HFFc6 (cell line): ENCODE measurements at places on chromosomes 3 and 15. TPM values are rescaled to one million over a fixed set of nuclear protein-coding genes. Genes with fewer than 3 reads are reported as not detected.

- DNase-seq = no peak
Observed at GRCh38 chr15:98713585-98714001, 65.3 kb downstream of the IGF1R start.

DNA sequence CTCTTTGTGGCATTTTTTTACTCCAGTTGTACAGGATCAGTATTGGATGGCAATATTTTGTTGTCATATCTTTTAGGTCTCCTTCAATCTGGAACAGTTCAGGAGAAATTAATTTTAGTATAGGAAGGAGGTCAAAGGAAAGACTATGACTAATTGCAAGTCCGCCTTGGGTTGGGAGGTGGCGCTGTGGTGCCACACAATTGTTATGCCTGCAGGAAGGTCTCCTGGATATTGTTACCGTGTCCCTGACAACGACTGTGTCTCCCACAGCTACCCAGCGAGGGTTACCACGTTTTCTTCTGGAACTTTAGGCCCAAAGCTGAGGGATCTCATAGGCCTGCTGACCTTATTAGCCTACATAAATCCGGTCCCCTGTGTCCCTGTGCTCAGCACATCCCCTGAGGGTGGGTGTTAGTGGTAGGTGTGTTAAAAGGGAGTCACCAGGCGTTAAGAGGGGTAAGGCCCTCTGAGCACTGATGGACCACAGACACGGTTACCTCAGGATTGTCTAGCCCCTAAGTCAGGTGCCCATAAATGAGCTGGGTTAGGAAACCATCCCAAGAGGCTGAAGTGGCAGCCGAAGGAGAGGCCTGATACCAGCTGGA is 31.5 kb downstream of the KCNAB1 start:
- peak; percentile 38 for DNase-seq

- no peak for DNase-seq
Observed at GRCh38 chr3:109316162-109316730, at the start of gene DPPA2. Gene DPPA2, minus strand, starts transcription at chr3:109316517. Its CDS starts 1,975 bp downstream, at chr3:109314542.

DNA sequence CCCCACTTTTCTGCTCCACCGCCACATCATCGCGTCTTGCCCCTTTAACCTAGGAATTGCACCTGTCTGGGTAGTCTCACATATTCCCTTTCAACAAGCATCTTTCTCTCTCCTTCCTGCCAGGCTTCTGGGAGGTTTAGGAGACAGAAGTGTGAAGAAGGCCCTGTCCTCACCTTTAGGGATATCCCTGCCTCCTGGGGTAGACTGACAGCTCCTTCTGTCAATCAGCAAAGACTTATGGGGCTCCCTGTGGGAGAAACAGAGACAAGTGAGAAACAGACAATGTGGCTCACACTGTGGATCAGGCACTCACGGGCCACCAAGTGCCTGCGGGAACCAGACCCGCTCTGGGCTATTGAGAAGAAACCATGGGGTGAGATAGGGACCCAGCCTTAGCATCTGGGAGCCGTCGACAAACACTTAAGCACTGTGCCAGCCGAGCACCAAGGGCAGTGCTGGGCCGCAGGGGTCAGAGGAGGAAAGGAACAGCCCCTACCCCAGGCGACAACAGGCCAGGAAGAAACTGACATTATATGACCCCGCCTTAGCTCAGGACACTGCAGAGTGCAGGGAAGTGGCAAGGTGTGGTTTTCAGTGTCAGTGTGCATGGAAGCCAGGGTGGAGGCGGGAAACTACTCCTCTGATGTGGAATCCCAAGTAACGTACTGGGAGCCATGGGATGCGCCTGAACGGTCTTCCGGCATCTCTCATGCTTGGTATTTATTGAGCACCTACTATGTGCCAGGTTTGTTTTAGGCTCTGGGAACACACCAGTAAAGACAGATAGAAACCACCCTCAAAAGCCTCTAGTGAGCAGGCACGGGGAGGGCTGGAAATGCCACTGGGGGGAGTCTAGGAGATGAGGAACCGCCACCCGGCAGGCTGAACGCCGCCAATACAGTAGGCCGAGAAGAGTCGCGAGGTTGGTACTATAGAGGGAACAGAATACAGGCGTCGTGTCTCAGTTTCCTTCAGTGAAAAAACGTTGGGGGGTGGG is 1.8 kb downstream of the EFCC1 start:
- DNase-seq = no peak

- peak; percentile 94 for DNase-seq
Observed at GRCh38 chr3:58052373-58053273, 44.4 kb downstream of the FLNB start.

DNA sequence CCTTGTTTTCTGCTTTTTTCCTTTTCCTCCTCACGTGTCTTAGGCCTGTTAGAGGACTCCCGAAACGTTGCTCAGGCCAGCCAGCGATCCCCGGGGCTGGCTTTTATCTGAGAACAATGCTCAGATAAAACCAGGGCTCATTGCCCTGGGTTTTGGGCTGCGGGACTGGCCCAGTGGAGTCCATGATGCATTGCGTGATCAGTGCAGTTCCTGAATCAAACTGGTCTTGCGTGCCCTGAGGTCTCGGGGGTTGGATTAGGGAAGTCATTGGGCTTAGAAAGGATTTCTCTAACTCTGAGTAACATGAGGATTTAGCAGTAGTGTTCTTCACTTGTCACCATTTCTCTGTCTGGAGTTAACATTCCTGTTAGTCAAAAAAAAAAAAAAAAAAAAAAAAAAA is 66.3 kb downstream of the CCR1 start:
- no peak for DNase-seq

GRCh38 chr15:51137880-51138430 is 43.2 kb upstream of the TNFAIP8L3 start:
- DNase-seq = no peak

DNA sequence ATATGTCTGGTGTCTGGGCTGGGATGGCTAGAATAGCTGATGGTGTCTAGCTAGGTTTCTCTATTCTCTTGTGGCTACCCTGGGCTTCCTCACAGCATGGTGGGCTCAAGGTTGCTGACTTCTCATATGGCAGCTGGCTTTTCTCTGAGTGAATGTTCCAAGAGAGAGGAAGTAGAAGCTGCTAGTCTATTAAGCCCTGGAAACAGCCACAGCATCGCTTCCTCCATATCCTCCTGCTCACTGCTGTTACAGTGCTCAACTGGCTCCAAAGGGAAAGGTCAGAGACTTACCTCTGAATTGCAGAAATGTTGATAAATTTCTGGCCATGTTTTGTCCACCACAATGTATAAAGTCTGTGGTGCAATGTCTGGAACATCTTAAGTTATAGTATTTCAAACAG is 299.9 kb upstream of the ADAMTS9 start:
- DNase-seq = no peak

- DNase-seq = no peak
Observed at GRCh38 chr15:89317186-89317720, 17.4 kb downstream of the POLG start.

GRCh38 chr3:185420762-185421161 is 57.8 kb downstream of the MAP3K13 start:
- no peak for DNase-seq

DNA sequence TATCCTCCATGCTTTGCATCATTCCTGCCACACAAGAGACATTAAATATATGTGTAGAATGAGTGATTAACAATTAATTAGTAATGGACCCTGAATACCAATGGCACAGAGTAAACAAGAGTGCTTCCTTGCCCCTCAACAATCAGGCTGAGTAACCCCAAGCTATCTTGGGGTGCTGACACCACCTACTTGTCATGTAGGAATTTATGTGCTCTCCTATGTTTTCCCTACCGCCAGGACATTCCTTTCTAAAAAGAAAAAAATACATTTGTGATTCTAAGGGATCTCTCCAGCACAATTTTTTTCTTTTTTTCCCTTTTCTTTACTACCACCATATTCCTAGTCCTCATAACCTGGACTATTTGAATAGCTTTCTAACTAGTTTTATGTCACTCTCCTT is 449.1 kb downstream of the MFSD1 start:
- DNase-seq = no peak

GRCh38 chr15:65981837-65982626 is 112.7 kb downstream of the RAB11A start:
- DNase-seq = no peak

- peak; percentile 57 for DNase-seq
Observed at GRCh38 chr15:32861761-32862160, 144.0 kb downstream of the GREM1 start.

- no peak for DNase-seq
Observed at GRCh38 chr3:179438841-179439240, 12.4 kb downstream of the GNB4 start.

LDHAL6B gene
- total RNA-seq = not detected in 3 replicates

CCR5 gene
- total RNA-seq = not detected in 2 replicates

ACAN gene
- 0.02 TPM in 1 of 3 replicates, not detected in the others for total RNA-seq

NTRK3 gene
- 0.02 to 0.13 TPM (median 0.02 TPM) in 3 replicates for total RNA-seq

CHRM5 gene
- total RNA-seq = not detected in 3 replicates

A4GNT gene
- total RNA-seq = not detected in 3 replicates

GOLGA6B gene
- not detected in 3 replicates for total RNA-seq

PLA2G4E gene
- total RNA-seq = not detected in 3 replicates

AKAP13 gene
- total RNA-seq = 33.6 to 48.3 TPM (median 35.8 TPM) in 3 replicates

HYAL1 gene
- 0.15 to 0.61 TPM (median 0.23 TPM) in 3 replicates for total RNA-seq

MAGEF1 gene
- 22.9 to 30.8 TPM (median 29.1 TPM) in 3 replicates for total RNA-seq

LTK gene
- total RNA-seq = 0.12 to 1.4 TPM (median 0.19 TPM) in 3 replicates
